ENCODE measurements at places on chromosomes 7 and 10.

- DNase-seq = no peak
These were observed 289.5 kb downstream of the KCNMA1 start for GRCh38 chr10:77348082-77348481.

GRCh38 chr10:78706726-78707540 lies 361.8 kb upstream of the ZMIZ1 start:
- DNase-seq = no peak

- no peak for DNase-seq
These were observed 177.1 kb downstream of the USP6NL start for GRCh38 chr10:11434324-11434723.

GRCh38 chr7:157554393-157555238 lies 217.8 kb downstream of the DNAJB6 start:
- DNase-seq = peak; percentile 9

DNA sequence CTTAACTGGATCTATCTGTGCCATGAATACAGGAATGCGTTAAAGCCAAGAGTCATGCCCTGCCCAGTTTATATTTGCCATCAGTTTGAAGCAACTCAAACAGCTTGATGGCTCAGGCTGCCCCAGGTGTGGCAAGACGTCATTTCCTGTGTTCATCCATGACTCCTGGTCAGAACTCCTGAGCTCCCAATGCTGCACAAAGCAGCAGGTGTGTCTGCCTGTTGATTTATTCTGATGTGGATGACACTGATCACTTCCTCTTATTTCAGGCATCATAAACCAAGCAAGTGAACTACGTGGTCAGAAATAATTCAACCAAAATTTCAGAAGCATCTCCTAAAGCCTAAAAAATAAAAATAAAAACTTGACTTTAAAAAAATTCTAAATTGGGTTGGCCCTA lies 68.5 kb downstream of the EZH2 start:
- DNase-seq = no peak

DNA sequence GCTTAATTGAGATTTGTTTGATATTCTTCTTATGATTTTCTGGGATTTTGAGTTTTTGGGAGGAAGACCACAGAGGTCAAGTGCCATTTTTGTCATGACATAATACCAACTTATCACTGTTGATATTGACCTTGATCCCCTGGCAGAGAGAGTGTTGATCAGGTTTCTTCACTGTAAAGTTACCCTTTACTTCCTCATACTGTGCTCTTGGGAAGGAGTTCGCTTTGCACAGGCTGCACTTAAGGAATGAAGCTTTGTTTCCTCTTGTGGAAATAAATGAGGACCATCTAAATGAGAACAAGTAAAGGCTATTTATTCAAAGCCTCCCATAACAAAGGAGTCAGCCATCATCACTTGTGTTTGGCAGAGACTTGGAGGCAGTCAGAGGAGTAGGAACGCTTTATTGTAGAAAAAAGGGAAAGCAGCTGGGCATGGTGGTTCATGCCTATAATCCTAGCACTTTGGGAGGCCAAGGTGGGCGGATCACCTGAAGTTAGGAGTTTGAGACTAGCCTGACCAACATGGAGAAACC lies 16.1 kb downstream of the ST7 start:
- DNase-seq = no peak

GRCh38 chr10:133378251-133379096 lies 588 bp upstream of the PAOX start:
- DNase-seq = peak; percentile 60

DNA sequence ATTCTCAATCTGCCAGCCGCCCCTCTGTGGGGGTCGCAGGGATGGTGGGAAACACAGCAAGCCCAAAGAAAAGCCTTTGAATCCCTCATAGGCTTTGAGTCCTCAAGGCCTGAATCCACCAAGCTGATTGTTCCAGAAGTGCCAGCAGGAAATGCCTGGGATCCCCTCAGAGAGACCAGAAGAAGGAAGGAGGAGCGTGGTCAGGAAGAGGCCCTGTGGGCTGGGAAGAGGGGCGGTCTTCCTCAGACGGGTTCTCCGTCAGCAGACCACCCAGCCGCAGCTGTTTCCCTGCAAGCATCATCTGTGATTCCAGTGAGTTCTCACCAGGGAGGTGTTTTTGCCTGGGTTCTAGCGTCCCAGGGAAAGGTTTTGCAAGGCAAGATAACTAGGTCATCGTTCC lies 190.0 kb upstream of the KLF6 start:
- DNase-seq = no peak

GRCh38 chr7:23938937-23939552 lies 229.0 kb downstream of the STK31 start:
- no peak for DNase-seq

DNA sequence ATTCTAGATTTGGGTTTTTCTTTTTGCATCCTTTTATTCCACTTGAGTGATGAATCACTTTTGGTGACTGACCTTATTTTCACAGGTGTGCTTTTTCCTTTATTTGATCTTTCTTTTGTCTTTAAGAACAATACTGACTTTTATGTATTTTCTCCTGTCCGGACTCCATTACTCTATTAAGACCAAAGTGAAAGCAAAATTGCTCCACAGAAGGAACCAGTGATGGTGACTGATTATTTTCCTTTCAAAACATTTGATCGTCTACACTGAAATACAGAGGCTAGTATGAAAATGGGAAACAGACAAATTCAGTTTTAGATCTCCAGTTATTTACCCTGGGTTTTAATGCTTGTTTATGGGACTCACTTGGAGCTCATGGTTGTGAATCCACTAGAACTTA lies 15.5 kb downstream of the EXOC4 start:
- no peak for DNase-seq

GRCh38 chr7:156986378-156986777 lies 24.1 kb downstream of the MNX1 start:
- DNase-seq = no peak

GRCh38 chr10:6053816-6054631 lies 8.1 kb downstream of the IL2RA start:
- no peak for DNase-seq

- no peak for DNase-seq
These were observed 532.3 kb upstream of the GALNT17 start for GRCh38 chr7:70599446-70600190.

All from activated CD8-positive, alpha-beta memory T cell treated with anti-CD3 and anti-CD28 coated beads, Interleukin-2, amount 50 U/mL, for 4 hours (primary cell).